AG09319 (cell line): ENCODE measurements at places on chromosomes 7 and 10.

DNA sequence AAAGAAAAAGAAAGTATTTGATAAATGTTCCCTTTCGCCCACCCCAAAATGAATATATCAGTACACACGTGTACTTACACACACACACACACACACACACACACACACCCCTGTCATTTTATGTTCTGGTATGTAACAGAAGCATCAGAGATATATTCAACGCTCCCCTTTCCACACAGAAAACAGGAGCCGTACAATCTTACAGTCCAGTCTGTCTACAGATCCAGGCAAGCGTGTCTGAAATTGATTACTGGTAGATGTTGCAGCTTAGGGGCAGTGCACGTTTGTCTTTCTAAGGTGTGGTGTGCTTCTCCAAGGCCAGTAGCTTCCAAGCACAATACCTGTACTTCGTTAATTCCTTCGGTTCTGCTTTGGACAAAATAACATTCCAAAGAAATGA is 143.7 kb upstream of the RNF32 start:
- no peak for DNase-seq

DNA sequence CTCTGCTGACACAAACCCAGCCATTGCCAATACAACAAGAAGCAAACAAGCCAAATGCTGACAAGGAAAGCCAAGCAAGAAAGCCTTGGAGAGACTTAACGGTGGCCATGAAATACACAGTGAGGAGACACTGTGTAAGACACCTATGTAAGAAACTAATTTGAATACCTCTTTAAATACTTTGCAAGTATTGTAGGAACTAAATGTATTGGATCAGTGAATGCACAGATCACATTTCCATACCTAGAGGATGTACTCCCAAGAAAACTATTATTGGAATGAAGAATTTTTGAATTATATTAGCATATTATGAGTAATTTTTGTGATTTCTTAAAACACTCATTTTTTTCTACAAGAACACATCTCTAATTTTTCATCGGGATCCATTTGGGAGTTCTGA is 34.0 kb downstream of the ETV1 start:
- DNase-seq, result no peak

DNA sequence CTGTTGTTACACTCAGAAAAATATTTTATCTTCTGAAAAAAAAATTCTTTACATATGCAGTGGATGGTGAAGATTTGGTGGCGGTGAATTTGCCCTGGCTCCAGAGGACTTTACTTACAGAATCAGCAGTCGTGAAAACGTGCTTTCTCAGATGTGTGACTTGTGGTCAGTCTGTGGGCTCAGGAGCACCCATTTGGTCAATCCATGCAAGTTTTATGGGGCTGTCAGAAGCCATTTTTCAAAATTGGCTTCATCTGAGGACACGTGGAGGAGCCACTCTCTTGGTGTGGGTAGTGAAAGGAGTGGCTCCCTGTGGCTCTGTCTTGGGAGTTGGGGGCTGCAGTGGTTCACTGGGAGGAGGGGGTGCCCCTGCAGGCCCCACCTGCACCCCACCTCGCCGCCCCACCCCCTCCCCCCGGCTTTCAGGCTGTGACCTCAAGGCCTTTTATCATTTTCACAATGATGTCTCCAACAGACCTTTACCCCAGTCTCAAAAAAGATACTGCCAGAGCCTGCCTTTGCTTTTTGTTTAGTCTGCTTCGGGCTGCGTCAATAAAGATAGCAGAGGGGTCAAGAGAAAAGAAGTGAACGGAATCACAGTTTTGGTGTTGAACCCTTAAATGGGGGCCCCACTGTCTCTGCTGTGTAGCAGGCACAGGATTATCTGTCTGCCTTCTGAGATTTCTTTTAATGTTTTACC is 137.4 kb downstream of the MGMT start:
- DNase-seq, result no peak

- DNase-seq, result no peak
Observed at GRCh38 chr10:70048030-70048723, 4.5 kb upstream of the MACROH2A2 start.

- no peak for DNase-seq
Observed at GRCh38 chr10:374354-374753, 239.1 kb downstream of the ZMYND11 start.

GRCh38 chr7:1811850-1812508 is 141.9 kb downstream of the ELFN1 start:
- DNase-seq, result no peak

- no peak for DNase-seq
Observed at GRCh38 chr7:104005197-104005596, 15.7 kb upstream of the RELN start.

DNA sequence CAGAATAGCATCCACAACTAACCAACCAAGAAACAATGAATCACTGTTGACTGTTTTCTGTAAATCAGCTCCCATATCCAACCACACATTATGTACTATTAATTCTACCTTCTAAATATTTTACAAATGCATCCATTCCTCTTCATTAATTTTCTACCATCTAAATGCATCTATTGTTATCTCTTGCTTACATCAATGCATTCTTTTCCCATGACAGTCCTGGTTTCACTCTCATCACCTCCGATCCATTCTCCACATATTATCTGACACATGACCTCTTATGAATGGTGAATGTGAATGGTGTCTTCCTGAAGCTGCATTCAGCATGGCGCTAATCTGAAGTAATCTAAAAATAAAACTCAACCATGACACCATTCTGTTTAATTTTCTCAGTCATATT is 153.8 kb upstream of the CALCR start:
- DNase-seq, result no peak

GRCh38 chr7:87480386-87480785 is 4.9 kb upstream of the ABCB4 start:
- DNase-seq, result no peak

- DNase-seq, result no peak
Observed at GRCh38 chr10:91924212-91925021, 847 bp downstream of the BTAF1 start.

DNA sequence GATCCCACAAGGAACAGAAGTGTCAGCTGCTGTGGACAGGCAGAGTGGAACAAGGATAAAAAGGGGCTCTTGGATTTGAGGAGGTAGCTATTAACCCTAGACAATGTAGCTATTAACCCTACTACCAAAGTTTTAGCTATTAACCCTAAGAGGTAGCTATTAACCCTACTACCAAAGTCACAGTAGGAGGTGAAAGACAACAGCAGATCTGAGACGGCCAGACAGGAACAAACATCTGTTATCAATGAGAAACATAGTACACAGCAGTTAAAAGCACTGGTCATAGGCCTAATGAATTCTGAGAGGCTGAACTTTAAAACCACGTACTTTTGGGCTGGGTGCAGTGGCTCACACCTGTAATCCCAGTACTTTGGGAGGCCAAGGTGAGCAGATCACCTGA is 11.9 kb downstream of the ERCC6 start:
- DNase-seq, result no peak

DNA sequence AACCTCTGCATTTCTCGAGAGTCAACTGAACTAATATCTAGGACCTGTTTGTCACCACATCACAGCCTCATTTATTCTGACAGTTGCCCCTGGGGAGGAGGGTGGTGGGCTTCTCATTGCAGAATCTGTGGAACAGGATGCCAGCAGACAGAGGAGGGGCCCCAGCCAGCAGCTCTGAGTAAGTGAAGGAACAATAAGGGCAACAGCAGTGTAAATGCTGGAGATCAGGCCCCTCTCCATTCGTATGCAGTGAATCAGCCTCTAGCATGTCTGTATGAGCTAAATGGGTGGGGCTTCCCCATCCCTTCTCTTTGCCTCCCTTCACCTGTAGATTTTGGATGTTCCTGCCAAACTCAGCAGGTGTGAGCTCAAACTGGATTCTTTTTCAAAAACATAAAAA is 7.7 kb upstream of the CPVL start:
- no peak for DNase-seq

DNA sequence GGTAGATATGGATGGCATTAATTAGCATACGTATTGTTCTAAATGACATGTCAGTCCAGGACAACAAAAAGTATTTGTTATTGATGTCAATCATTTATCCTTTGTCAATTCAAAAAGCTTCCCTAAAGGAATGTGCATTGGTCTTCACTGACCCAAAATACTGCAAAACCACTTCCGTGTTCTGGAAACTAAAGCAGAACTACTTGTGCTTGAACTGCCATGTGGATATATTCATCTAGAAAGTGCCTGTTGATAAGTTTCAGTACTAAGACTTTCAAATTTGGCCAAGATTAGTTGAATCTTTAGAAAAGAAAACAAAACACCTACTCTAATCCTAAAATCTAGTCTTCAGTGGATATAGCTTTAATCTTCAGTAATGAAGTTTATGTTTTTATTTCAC is 242.1 kb upstream of the PPP1R3A start:
- DNase-seq, result no peak

DNA sequence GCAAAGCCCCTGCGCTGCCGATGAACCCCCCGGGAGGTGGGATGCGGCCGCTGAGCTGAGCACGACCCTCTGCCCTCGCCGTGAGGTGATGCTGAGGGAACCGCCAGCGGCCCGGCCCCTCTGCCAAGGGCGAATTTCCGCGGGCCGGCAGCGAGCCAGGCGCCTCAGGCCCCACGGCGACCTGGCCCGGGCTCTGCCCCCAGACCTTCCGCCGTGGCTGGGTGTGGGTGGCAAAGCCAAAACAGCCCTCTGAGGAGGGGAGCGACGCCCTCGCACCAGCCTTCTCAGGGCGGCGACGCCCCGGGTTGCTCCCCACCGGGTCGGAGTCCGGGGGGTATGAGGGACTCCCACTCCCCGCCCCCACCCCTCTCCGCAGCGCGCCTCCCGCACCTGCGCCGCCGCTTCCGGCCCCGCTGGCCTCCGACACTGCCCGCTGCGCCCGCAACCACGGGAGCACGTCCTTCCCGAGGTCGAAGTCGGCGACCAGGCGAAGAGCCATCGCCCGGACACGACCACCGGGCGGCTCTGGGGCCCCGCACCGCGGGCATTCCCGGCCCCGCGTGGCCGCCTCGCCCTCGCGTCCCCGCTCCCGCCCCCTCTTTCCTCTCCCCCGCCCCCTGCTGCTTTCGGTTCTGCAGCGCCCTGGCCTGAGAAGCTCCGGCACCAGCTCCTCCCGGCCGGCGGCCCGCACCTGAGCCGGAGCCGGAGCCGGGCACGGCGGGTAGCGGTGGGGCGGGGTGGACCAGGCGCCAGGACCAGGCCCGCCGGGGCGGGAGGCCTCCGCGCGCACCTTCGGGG is at the start of gene GSAP:
Gene GSAP (minus strand): TSS at position 527 of the 798 bp plus-strand sequence. CDS start 28 bp downstream, at position 499.
- no peak for DNase-seq

GRCh38 chr10:98460837-98461499 is 14.2 kb upstream of the HPS1 start:
- peak; percentile 38 for DNase-seq
